ENCODE measurements at places on chromosomes 4 and X.

DNA sequence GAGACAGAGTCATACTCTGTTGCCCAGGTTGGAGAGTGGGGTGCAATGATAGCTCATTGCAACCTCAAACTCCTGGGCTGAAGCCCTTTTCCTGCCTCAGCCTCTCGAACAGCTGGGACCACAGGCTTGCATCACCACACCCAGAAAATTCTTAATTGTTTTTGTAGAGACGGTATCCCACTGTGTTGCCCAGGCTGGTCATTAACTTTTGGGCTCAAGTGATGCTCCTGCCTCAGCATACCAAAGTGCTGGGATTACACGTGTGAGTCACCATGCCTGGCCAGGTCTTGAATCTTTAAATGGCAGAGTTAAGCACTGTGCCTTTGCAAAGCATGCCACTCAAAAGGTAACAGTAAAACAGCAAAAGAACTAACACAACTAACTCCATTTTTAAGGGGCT lies 28.6 kb upstream of the BBS12 start:
- no peak for DNase-seq

- DNase-seq: no peak
Observed at GRCh38 chrX:10152086-10152485, 4.7 kb upstream of the CLCN4 start.

GRCh38 chr4:81142744-81143143 lies 72.3 kb downstream of the PRKG2 start:
- no peak for DNase-seq

DNA sequence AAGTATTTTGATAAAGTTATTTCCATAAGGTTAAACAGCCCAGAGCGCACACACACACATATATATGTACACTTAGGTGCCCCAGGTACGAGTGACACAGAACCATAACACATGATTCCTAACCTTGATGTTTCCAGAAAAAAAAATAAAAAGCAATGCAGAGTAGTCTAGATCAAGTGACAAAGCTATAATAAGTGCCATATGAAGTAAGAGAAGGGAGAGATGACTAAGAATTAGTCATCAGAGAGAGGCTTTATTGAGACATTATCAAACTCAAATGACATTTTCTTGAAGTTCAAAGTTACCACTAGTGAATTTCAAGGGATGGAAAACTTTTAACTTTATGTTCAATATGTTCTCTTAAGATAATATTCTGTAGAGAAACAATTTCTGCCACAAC lies 215.0 kb downstream of the HTR2C start:
- DNase-seq: no peak

DNA sequence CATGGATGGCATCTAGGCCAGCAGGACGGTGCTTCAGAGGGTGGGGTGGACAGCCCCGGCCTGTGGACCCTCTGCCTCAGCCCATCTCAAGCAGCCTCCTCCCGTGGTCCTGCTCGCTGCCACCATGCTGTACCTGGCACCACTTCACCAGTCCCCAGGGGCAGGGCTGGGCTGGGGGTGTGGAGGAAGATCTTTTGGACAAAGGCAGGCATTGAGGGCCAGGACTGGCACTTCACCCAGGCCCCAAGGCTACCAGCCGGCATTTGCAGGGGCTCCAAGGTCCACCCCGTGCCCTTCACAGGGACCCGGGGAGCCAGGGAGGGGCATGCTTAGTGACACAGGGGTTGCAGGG lies 713 bp downstream of the PLXNB3 start:
- DNase-seq: no peak

DNA sequence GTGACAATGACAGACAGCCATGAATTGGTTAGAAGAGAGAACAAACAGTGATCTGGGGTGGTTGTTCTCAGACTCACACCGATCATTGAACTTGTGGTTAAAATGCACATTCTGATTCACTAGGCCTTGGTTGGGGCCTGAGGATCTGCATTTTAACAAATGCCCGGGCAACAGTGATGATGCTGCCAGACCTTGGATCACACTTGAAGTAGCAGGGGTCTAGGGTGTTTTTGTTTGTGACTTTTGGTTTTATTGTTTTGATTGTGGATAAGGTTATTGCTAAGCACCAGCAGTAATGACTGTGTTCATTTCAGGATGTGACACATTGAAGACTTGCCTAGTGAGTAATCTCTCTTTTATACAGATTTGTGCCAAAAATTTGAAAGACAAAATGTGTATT lies 36.5 kb downstream of the TXLNG start:
- DNase-seq: no peak

DNA sequence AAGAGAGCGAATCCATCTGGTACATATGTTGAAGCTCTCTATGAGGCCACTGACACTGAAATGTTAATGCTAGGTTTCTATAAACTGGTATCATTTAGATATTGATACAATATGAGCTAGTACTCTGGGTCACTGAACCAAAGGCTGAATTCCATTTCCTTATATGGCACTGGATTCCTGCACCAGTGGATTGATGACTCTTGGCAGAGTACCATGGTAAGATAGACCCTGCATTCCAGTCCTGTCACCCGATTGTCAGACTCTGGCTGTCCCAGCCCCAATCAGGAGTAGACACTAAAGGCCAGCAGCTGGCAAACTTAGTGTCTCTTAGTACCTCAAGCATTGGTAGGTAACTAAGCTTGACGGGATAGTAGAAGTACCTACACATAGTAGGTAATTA lies 44.0 kb upstream of the EOLA2 start:
- no peak for DNase-seq

Measured in activated CD8-positive, alpha-beta memory T cell treated with anti-CD3 and anti-CD28 coated beads for 4 hours (primary cell).